Endothelial cell of umbilical vein (primary cell): ENCODE measurements at places on chromosomes 5 and 9. TPM values are rescaled to one million over a fixed set of nuclear protein-coding genes. Genes with fewer than 3 reads are reported as not detected.
A peak's percentile ranks its signal among the peaks of the same experiment; 100 is the strongest.

DNA sequence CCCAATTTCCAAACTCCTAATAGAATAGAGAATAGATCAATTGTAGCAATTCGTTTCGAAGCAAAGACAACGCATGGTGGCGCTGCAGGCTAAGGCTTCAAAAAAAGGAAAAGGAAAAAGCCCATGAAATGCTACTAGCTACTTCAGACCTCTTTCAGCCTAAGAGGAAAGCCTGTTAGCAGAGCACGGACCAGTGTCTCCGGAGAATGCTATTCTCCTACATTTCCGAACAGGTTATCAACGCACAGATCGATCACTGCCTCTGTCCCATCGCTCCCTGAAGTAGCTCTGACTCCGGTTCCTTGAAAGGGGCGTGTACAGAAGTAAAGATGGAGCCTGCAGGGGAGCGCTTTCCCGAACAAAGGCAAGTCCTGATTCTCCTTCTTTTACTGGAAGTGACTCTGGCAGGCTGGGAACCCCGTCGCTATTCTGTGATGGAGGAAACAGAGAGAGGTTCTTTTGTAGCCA, at the start of gene PCDHB15:
Gene PCDHB15 (plus strand): TSS at position 146 of the 468 bp plus-strand sequence. CDS start 184 bp downstream, at position 330.
- DNase-seq = peak; percentile 8

DNA sequence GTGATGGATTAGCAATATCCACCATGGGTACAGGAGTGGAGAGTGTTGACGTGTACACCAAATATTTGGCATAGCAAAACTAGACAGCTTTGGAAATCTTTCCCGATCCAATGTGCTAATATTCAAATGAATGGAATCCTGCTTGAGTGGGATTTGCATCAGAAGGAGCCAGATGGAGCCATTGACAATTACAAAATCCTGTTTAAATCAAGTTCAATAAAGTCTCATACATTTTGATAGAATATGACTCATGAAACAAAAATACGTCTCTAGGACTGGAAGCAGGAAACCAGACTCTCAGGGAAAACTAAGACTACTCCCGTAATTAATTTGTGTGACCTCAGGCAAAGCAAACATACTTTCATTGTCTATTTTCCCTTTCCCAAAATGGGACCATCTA, 13.0 kb downstream of the TNC start:
- no peak for DNase-seq

DNA sequence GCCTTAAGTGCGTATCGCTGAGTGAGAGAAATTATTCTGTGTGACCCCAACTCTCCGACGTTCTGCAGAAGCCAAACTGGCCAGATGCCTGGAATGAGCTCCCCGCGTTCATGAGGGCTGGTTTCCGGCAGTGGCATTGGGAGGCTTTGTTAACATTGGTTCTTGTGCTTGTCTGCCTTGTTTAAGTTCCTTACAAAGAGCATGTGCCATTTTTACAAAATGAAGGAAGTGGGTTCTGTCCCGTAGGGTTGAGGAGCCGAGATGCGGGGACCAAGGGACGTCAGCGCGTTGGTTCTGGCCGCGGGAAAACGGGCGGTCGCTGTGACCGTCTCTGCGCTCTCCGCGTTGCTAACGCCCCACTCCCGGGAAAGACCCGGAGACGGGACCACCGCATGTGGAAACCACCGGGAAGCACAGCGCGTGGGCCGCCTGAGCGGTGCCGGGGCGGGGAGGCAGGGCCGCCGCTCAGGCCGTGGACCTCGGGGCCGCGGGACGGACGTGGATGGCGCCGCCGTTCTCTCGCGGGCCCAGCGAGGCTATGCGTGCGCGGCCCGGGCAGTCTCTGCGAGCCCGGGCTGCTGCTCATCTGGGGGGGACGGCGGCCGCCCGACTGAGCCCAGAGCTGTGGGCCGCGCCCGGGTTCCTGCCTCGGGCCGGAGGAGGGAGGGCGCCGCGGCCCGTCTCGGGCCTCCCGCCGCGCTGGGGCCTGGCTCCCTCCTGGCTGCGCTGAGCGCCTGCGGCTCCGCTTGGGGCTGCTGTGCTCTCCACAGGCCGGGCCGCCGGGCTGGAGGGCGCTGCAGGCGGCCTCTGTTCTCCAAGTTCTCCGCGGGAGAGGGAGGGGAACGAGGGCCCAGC, 13.4 kb downstream of the RABL6 start:
- DNase-seq = peak; percentile 51

DNA sequence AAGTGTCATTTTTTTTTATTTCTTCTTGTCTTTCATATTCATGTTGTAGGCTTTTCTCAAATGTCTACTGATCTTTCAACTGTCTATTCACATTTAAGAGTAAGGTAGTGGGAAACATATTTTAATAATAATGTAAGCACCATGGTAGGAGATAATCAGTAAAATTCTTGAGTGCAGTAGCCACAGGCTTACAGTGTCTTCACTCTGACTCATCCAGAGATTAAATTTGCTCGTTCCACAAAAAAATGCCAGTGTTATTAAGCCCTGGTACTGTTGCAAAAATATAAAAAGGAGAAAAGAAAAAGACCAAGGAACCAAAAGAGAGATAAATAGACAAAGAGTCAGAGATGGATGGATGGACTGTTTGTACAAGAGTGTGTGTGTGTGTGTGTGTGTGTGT, 43.0 kb downstream of the PARP8 start:
- no peak for DNase-seq

Gene ZFP37
- 1.3 and 1.6 TPM in 2 replicates for total RNA-seq

DNA sequence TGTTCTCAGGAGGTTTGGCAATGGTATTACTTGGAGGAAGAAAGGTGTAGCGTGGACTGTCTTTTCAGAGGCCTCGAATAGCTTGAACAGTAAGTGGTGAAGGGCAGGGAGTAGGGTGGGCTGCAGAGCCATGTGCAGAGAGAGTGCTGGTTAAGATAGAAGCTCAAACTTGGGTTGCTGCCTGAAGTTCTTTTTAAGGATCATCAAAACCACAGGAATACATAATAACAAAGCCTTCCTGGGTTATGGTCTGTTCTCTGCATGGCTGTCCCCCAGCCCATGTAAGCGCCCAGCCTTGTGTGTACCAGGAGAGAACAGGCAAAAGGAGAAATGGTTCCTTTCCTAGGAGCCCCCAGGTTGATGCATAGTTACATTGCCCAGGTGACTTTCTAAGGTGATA, 43.9 kb downstream of the RCL1 start:
- DNase-seq = no peak

Gene RORB
- total RNA-seq = not detected in 2 replicates

DNA sequence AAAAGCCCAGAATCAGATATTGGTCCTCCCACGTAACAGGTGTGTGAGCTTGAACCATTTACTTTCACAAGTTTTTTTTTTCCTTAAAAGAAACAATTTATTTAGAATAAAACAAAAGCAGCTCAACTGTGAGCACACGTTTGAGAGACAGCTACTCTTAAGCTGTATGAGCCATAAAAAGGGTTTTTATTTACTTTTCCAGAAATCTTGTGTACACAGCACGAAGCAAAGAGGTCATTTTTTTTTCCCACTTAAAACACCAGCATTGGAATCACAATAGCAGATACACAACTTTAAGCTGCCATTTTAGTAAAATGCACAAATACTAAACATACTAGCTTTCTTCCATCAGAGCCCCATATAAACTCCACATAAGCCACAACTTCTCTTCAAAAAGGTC, 44.6 kb downstream of the JAKMIP2 start:
- no peak for DNase-seq

Gene CACNA1B
- total RNA-seq = 0.05 and 0.11 TPM in 2 replicates

- DNase-seq = no peak
Observed at GRCh38 chr5:166535641-166536040, 1755.8 kb upstream of the WWC1 start.

- peak; percentile 3 for DNase-seq
Observed at GRCh38 chr5:120927950-120928530, 463.9 kb downstream of the PRR16 start.

DNA sequence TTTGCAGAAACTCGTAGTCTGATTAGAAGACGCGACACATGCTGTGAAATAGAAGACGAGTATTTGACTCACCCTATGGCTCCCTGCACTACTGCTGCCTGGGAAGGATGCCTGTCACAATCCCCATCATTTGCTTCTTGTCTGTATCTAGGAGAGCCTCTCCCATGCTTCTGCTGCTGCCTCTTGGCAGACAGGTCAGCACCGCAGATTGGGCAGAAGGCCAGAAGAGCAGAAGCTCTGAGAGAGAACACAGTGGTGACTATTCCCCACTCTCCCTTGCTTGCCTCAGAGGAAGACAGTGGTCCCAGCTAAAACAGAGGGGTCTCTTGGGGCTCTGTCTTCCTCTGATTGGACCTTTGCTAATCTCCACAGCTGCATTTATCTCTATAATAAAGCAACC, 84.0 kb upstream of the SMIM32 start:
- DNase-seq = no peak

Gene NDST1
- 86.5 and 102 TPM in 2 replicates for total RNA-seq

DNA sequence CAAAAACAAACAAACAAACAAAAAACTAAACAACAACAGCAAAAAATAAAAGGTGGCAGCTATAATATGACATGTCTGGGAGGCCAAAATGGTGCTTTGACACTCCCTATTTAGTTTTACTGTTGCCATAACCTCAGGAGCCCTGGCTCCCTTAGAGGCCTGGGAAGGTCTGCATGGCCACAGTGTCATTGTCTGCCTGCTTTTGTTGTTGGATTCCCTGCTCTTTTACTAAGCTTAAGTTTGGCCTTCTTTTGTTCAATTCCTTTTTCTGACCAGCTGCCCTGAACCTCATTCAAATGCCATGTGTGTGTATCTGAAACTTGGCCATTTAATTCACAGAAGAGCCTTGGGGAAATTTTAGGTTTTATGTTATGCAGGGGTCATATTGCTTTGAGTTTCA, 458.2 kb downstream of the TMEM232 start:
- no peak for DNase-seq
